ENCODE measurements at places on chromosomes 4 and X.
A peak's percentile ranks its signal among the peaks of the same experiment; 100 is the strongest.

DNA sequence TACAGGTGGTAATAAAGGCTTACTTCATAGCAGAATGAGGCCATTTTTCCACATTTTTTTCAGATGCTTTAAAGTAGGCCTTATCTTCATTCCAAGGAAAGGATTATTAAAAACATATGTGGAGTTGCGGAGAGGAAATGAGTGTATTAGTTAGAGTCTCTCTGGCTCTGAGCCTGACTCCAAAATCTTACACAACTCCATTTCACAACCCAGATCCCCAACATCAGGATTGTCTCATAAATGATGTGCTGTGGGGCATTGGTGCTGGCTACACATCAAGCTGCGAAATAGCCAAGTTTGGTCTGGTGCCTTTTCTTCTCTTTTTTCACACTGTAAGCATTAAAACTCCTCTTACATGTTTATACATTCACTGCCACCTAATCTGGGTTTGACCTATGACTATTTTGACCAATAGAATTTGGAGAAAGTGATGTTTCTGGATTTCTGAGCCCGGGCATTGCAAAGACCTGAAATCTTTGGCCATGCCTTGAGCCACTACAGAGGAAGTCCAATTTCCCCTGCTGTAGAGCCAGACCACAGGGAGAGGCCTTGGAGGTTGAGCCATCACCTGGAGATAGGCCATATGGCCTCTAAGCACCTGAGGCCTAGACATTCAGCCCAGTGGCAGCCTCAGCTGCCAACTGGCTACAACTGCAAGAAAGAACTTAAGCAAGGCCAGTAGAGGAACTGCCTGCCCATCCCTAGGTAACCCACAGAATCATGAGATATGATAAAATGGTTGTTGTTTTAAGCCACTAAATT lies 16.7 kb upstream of the SOD3 start:
- peak; percentile 98 for DNase-seq

GRCh38 chr4:164997324-164997723 lies 19.9 kb upstream of the TRIM61 start:
- no peak for DNase-seq

DNA sequence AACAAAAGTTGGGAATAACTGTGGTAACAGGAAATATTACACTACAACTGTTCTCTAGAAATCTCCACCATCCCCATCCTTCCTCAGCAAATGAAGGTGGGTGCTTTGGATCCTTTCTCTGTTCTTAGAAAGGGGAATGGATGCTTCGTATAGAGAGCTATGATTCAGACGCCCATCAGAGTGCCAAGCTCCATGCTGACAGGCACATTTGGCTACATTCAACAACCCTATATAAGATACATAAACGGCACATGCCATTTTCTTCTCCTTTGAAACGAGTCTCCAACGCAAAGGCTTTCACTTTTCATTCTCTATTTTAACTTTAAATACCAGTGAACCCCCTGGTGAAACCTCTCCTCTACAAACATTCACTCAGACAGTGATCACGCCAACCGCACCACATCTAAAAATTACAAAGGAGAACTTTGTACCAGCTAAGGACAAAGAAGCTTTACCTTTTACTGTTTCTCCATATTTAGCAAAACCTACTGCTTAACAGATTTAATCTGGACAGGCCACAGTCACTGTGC lies 172.5 kb downstream of the TSPAN5 start:
- no peak for DNase-seq

- DNase-seq = peak; percentile 83
Measured at GRCh38 chr4:41216294-41217019, 2.1 kb upstream of the APBB2 start.

- DNase-seq = peak; percentile 86
Measured at GRCh38 chr4:150217192-150217591, 138.9 kb downstream of the DCLK2 start.

DNA sequence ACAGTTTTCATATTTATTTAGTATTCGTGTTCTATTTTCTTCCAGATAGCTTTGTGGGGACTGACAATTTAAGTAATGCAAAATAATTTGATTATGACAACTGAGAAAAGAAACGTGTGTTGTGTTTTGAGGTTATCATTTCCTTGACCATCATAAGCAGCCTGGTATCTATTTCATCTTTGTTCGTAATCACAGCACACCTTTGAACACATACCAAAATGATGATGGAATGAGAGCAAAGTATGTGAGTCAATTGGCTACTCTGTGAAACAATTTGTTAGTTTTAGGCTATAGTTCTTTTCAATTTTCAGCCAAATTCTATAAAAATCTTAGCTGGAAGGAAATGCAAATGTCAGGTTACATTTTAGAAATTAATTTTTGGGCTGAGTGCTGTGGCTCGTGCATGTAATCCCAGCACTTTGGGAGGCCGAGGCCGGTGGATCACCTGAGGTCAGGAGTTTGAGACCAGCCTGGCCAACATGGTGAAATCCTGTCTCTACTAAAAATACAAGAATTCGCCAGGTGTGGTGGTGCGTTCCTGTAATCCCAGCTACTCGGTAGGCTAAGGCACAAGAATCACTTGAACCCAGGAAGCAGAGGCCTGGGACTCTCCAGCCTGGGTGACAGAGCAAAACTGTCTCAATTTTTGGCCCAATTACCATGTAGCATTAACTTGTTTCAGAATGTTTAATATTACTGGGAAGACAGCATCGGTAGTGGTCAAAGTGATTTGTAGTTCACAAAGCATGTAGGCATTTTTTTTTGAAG lies 1.1 kb upstream of the DUSP21 start:
- no peak for DNase-seq

DNA sequence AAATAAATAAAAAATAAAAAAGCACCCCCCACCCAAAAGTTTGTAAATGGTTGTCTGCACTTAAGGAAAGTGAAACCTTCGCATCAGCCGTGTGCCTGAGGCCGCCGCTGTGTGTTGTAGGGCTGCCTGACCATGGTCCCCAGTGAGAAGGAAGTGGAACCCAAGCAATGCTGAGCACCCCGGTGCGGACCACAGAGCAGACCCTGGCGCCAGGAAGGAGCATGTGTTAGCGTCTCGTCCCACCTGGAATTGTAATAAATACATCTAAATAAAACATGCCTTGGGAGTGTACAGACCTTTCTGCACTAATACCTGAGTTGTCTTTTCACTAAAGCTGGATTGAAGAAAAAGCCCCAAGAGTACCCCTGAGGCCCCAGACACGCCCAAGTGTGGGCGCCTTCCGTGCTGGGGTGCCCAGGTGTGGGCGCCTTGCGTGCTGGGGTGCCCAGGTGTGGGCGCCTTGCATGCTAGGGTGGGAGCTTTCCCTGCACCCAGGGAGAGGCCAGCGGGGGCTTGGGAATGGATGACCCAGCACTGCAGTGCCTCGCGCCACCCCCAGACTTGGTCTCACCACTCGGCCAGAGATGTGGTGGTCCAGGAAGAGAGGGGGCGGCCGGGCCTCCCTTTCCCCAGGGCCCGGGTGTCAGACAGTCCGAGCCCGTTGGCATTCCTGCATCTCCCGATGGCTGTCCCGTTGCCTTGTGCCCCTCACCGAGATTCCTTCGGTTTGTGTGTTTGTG lies 33.7 kb downstream of the HTT-AS start:
- DNase-seq = no peak

- DNase-seq = no peak
Measured at GRCh38 chrX:129647418-129648410, 7.0 kb downstream of the APLN start.

GRCh38 chr4:82774711-82775171 lies 23.9 kb downstream of the SCD5 start:
- peak; percentile 61 for DNase-seq

DNA sequence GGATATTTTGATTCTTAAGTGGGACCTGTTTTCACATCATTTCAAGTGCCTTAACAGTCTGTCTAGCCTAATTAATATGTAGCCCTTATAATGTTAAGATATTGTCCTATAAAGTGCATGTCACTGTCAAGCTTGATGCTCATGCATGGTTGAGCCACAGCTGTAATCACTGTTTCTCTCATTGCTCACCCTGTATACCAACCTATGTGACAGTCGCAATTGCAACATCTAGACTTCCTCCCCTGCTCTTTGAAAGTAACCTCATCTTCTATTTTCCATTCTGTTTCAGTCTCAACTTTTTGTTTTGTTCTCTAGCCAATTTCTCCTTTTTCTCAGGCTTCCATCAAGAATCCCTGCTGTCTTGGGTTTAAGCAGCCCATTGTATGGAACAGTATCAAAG lies 24.4 kb upstream of the MSL3 start:
- no peak for DNase-seq

- no peak for DNase-seq
Measured at GRCh38 chr4:146349306-146349705, 135.0 kb downstream of the REELD1 start.

- DNase-seq = peak; percentile 51
Measured at GRCh38 chrX:7330556-7330955, 182.6 kb upstream of the PUDP start.

GRCh38 chr4:125316791-125317524 lies 2.2 kb downstream of the FAT4 start:
- peak; percentile 42 for DNase-seq

DNA sequence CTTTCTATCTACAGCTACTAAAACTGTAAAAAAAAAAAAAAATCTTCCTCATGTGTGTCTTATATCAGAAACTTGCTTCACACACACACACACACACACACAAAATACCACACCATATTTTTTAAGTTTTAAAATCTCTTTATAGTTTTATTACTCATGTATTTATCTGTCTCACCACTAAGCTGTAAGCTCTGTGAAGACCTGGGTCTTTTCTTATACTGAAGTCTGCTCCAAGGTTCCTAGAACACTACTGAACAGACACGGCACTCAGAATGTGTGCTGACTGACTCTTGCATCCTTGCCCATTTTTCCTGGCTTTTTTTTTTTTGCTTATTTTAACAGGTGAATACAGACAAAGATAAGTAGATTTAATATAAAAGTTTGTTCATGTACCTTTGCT lies 135.6 kb upstream of the CXXC4 start:
- DNase-seq = no peak

- DNase-seq = no peak
Measured at GRCh38 chr4:18880871-18881270, 859.3 kb upstream of the LCORL start.

DNA sequence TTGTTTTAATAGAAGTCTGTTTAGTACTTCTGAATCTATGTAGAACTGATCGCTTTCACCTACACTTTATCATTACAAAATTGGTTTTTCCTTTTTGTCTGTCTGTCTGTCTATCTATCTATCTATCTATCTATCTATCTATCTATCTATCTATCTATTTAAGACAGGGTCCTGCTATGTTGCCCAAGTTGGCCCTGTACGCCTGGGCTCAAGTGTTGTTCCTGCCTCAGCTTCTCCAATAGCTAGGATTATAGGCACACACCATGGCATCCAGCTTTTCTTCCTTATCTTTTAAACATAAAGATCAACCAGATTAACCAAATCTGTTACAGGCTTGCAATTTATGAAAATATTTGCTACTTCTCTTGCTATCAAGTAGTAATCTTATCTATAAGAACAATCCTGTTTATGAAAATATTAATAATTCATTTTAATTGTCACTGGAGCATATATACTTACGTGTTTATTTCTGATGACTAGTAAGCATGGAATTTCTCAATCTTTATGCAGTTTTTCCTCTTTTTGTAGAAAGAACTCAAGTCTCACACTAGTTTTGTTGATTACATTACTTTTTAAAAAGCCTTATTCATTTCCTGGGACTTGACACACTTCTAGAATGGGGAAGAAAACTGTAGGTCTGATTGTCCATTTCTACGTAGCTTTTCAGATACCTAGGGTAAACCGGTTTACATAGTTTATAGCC lies 24.5 kb downstream of the KIAA0232 start:
- DNase-seq = peak; percentile 3

DNA sequence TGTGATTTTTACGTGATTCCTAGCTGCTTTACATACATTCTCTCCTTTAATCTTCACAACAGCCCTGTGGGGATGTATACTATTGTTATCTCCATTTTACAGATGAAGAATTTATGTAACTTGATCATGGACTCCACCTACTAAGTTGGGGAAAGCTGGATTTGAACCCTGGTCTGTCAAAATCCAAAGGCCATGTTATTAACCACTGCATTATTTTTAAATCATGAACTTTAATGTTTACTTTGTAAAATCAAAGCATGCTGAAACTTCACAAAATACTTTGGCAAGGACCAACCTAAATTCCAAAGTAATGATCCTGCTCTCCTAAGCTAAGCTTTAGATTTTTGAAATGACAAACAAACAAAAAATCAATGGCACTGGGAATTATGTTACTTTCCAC lies 26.1 kb downstream of the FAM47E start:
- DNase-seq = no peak

DNA sequence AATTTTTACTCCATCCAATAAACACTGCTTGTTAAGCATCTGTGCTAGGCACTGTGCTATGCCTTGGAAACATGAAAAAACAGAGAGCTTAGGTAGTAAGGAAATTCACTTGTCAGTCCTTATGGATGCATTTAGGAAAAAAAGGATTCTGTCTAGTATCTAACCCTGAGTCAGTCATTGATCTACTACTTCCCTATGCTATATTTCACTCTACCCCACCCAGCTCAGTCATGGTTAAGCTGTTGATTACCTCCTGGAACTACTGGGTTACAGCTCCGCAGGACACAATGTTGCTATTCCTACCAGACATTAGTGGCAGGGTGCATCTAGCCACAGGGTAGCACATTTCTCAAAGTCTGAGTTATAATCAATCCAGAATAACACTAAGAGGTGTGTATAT lies 2.9 kb upstream of the USP53 start:
- DNase-seq = no peak

DNA sequence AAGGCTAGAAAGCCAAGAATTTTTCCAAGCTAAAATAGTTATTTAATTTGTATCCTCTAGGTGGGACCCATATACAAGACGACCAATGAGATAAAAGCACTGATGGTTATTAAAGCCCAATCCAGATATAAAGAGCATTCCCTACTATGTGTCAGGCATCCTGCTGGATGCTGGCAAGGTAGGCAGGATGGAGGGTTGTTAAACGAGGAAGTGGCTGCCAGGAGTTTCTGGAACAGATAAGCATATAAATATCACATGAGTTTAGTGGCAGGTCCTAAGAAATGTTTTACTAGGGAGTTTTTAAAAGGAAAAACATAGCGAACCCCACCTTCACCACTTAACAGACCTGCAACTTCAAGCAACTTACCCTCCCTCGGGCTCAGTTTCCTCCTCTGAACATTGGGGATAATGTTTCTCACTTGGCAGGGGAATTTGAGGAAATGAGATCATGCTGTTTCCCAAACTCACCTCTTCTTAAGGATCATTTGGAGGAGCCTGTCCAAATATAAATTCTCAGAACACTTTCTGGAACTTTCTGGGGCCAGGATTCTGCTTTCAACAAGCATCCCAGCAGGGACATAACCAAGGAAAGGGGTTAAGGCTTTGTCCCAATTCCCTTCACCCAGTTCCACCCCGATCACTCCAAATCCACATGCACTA lies 94.3 kb upstream of the LDB2 start:
- no peak for DNase-seq

DNA sequence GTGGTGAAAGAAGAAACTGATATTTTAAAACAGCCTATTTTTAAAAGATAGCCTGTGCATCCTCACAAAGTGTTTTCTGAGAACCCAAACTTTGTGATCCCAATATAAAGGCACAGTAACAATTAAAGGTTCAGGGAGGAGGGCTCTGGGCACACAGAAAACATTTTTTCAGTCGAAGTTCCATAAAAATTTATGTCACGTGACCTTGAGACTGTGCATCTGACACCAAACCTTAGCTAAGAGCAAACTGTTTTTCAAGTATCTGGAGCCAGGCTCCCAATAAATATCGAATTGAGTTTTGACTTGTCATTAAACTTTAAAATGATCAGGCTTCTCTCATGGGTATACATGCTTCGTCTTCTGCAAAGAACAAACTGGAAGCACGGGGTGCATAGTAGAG lies 177.9 kb downstream of the BEND2 start:
- no peak for DNase-seq

Measured in fibroblast of skin of right biceps (primary cell).